ENCODE measurements at places on chromosomes 3 and 15.

DNA sequence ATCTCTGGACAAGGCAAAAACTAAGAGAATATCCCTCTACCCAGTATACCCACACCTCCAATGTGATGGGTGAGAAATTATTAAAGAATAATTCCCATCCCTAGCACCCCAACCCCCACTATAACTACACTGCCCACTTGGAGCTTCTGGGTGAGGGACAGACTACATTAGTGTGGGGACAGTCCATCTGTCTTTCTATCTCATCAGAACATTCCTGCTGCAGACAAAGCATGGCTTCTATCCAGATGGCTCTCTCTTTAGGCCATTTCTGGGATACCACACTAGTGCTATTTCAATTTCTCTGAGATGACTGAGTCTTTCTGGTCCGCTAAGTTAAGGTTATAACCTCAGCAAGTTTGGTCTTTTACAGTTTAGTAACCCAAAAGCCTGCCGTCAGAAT lies 6.6 kb downstream of the CSNK1G1 start:
- no peak for DNase-seq

GRCh38 chr3:32313723-32314473 lies 75.4 kb downstream of the CMTM8 start:
- DNase-seq: no peak

GRCh38 chr3:139374099-139374498 lies 15.3 kb downstream of the COPB2 start:
- no peak for DNase-seq

DNA sequence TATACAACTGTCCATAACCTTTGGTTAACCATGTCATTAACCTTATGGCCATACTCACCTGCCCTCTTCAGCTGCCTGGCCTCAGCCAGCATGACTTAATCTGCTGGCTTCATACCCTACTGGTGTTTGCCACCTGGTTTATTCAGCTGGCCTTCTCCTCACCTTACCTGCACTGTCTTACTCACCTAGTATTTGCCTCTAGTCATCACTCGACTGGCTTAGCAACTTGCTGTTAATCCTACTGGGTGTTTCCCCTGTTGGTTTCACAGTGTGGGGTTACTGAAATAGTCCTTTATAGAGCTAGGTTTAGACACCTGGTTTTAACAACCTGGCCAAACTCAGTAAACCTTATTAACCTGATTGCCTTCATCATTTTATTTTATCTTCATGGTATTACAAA lies 96.4 kb downstream of the IL12A start:
- no peak for DNase-seq

DNA sequence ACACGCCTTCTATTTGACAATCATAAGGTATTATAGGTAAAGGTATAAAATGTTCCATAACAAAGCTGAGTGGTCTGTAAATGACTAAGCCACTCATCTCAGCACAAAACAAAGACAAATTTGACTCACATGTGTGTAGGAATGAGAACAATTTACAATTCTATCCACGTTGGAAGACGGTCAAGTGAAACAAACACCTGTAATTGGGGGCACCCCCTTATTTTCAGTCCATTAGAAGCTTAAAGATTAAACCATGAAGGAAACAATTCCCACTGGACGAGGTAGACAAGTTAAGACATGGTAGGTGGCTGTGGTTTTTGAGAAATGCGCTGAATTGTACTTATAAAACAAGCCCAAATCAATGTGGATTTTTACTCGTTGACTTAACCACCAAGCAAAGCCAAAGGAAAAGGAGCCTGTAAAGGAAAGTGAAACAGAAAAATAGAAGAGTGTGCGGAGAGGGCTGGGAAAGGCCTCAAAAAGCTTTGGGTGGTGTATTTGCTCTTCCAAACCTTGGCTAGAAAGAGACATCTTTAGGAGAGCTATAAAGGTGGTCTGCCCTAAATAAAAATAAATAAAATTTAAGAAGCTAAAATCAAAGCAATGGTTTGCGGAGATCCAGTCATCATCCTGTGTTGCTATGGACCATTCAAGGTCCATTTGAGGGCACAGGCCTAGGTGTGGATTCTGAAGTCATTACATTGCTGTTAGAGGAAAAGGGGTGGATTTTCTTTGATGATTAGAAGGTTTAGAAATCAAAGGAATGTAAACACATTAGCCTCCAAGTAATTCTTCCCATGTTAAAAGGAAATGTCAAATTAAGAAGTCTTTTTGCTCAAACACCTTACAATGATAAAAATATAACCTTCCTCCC lies 135.0 kb downstream of the TFG start:
- DNase-seq: no peak

DNA sequence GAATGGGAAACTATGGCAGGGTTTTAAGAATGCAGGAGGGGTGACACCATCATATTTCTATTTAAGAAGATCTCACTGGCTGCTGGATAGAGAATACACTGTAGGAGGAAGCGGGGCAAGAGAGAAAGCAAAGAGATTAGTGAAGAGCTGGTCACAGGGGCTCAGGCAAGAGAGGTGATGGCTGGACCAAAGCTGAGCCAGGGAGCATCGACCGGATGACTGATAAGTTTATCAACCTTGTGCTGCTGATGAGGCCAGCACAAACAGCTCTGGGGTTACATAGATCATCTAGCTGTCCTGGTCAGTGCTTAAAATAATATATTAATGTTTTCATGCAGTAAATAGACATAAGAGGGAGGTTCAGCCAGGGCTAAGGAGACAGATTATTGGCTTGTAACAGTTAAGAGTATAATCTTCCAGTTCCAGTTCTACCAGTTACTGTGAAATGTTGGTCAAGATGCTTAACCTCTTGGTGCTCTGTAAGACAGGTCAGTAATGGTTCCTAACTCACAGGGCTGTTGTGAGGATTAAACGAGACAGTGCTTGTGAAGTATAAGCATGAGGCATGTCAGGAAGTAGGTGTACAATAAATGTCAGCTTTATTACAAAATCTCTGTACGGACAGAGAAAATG lies 201.0 kb upstream of the FEZF2 start:
- DNase-seq: no peak

DNA sequence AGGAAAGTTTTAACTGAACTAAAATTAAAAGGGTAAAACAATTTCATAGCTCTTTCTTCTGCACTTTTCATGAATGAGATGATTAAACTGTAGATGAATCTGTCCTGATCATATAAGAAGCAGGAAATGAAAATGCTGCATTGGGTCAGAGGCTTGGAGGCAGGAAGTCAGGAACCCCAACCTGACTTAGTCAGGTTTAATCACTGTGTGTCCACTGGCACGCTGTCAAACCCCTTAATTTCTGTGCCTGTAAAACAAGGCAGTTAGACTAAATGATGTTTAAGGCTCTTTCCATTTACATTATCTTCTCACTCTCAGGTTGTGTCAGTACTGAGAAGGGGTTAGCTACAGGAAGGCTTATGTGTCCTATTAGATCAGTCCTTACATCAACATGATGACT lies 193.3 kb upstream of the TTC14 start:
- no peak for DNase-seq

DNA sequence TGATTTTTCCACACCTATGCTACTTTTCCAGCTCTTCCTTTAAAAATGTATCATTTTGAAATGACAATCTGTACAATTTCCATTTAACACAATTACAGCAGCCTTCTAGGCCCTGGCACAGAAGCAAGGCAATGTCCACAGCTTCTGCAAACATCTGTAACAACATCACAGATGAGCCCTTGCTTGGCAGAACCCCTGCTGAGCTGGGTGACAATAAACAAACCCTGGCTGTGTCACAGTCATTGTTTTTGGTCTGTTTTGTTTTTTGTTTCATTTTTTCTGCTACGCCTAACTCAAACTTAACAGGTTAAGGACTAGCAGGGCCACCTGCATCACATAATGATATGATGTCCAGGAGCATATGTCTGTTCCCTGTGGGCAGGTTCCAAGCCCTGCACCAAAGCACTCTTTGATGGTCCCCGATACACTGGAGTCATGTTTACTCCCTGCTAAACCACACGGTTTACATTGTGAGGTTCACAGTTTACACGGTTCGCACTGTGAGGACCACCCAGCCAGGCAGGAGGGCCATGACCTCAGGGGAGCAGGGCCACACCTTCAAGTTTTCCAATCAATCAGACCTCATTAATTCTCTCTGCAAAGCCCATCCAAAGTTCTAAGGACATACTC lies 186.8 kb upstream of the CHRNA7 start:
- DNase-seq: no peak

- no peak for DNase-seq
Measured at GRCh38 chr15:45604326-45604725, 17.1 kb downstream of the BLOC1S6 start.

GRCh38 chr3:13380971-13381370 lies 39.2 kb downstream of the NUP210 start:
- no peak for DNase-seq

DNA sequence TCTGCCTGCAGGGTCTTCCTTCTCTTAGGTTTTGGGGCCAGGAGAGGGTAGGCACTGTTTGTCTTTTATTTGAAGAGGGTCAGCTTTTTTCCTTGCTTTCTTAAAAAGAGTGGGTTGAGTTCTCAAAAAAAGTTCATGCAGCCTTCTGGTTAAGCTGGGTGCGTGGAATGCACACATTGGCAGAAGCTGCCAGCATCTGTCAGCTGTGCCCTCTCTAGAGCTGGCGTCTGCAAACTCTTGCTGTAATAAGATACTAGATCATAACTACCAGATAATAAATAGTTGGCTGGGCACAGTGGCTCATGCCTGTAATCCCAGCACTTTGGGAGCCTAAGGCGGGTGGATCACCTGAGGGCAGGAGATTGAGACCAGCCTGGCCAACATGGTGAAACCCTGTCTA lies 373.4 kb downstream of the OCA2 start:
- DNase-seq: no peak

DNA sequence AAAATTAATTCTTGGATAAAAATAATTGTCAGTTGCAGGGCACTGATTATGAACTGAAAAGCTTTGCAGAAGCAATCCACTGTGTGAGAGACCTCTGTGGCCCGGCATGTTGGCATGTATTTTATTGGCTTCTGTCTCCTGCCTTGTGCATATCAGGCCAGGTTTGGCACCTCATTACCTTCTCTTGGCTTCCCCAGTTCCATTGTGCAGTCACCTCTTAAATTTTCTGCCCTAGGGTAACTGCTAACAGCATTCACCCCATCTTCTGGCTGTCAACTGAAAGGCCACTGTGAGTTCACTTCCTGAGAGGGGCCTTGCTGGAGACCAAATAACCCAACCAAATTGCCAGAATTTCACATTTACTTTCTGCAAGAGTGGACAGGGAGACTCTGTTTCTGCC lies 92.7 kb upstream of the RARB start:
- DNase-seq: no peak

GRCh38 chr15:58616171-58616570 lies 133.3 kb downstream of the ADAM10 start:
- no peak for DNase-seq

DNA sequence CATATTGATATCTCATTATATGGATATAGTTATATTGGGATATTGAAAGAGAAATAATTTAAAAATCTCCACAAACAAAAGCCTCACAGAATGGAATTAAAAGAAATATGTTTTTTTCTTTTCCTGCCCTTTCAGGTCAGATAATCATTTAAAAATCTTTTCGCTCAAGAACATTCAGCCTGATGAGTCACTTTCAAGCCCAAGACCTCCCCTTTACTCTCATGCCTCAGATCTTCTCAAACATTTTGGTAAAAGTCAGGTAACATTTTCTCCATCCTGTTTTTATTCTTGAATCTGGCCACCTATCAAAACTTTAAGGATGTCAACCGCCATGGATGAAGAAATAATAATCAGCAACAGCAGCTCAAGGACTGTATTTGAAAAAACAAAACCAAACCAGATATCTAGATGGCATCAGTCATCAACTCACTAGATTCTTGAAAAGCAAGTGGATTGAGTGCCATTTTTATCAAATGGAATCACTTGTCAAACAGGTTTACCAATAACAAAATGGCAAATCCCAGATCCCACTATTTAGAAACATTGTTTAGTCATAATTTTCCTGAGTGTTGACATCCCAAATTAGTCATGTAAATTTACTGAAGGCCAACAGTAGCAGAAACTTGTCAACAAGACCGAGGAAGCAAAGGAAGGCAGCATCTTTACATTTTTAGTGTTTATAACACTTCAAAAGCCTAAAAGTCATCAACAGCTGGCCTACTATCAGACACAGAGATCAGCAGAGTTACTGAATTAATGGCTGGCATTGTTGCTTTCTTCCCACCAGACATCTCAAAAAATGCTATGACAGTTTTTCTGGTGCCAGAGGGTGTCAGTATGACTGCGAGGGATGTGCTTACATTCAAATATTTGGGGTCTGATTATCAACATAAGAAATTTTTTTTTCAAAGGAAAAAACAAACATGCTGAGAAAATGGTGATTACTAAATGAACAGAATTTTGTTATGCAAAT lies 444.7 kb downstream of the MAGI1 start:
- DNase-seq: no peak

DNA sequence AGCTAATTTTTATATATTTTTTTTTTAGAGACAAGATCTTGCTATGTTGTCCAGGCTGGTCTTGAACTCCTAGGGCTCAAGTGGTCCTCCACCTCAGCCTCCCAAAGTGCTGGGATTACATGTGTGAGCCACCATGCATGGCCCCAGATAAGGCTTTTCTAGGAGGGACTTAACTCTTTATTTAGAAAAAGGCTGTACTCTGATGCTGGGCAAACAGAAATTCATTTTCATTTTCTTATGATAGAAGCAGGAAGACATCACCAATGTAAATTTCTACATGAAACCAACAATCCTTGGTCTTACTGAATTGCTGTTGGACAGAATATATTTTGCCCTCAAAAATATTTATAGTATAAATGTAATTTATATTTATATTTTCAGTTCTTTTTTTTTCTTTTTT lies 9.6 kb downstream of the NIPA1 start:
- DNase-seq: no peak

DNA sequence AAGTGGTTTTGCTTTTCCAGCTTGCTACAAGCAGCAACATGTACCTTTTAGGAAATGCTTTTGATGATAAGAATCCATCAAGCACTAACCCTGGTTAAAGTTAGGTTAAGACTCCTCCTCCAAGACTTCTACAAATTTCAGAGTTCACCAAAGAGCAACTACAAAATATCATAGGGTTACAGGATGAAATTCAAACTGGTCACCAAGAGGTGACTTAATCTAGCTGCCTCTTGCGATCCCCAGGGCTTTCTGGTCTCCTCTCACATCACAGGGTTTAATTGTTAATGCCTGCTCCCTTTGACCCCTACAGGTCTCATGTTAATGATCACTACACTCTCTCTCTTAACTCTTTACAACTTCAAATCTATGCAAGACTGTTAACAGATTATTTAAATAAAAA lies 66.5 kb downstream of the DPH6 start:
- DNase-seq: no peak

DNA sequence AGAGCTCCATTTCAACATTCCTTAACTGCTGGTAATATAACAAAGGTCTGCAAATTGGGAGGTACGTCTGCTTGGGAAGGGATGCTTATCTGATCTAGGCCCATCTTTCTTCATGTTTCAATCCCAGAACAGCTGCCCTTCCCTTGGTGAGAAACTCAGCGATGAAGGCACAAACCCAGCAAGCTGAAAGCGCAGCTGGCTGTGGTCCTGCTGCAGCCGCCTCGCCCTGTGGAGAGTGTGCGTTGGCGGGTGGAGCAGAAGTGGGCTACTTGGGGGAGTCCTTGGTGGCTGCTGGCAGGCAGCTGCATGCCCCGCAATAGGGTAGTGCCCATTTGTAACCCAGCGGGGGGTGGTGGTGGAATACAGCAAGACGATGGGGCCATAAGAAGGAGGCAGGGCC lies 160.6 kb upstream of the WNT5A start:
- no peak for DNase-seq
